ENCODE measurements at places on chromosomes 6 and 20. TPM values are rescaled to one million over a fixed set of nuclear protein-coding genes. Genes with fewer than 3 reads are reported as not detected.

LPIN3 gene
- 0.35 TPM for total RNA-seq

HLA-DQB1 gene
- total RNA-seq, result 204 TPM

CDC40 gene
- total RNA-seq, result 34.5 TPM

ACSS2 gene
- total RNA-seq, result 8.8 TPM

GRCh38 chr6:24775520-24776058 lies 852 bp downstream of the GMNN start:
- no peak for DNase-seq

GRCh38 chr6:168988280-168988679 lies 265.4 kb downstream of the THBS2 start:
- DNase-seq, result no peak

- DNase-seq, result no peak
These were observed 10.3 kb downstream of the KIF25 start for GRCh38 chr6:168007592-168008338.

GRCh38 chr6:125050663-125051318 lies 88.6 kb downstream of the RNF217 start:
- DNase-seq, result no peak

- no peak for DNase-seq
These were observed 995.8 kb upstream of the FLRT3 start for GRCh38 chr20:15333170-15333569.

DNA sequence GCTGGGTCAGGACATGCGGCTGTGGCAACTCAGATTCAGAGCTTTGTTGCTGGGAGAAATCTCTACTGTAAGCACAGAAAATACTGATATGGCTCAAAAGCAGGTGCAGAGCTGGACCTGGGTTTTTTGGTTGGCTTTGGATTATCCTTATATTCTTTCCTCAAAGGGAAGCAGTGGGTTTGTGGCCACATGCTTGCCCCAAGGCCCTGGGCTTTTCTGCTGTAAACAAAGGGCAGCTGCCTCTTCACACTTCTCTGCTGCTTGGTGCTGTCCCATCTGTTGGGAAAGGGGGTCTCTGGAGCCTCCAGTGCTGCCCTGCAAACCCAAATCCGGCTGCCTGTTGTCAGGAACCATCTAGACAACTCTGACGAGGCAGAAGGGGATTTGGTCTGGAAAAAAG lies 52.4 kb downstream of the ANKRD6 start:
- no peak for DNase-seq

DNA sequence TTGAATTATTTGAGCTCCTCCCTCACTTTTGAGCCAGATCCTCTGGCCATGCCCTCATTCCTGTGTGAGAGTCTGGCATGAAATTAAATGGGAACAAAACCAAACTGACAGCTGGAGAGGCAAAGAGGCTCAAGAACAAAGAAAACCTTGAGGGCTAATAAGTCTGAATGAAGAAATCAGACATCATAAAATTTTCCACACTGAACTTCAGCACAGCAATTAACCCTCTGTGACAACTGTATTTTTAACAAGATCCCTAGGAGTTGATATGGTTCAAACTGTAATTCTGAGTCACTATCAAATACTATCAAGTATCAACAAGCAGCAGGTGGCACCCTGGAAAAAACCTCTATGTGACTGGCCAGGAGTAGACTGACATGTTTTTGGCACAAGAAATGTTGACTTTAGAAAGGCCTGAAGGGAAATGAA lies 109.4 kb upstream of the EMILIN3 start:
- no peak for DNase-seq

Measured in CD4-positive, CD25-positive, alpha-beta regulatory T cell (primary cell).